ENCODE measurements at places on chromosomes 7 and 10.

GRCh38 chr10:118307220-118307619 is 34.9 kb downstream of the FAM204A start:
- no peak for DNase-seq

- DNase-seq = no peak
Observed at GRCh38 chr7:85748861-85749260, 562.0 kb upstream of the SEMA3D start.

DNA sequence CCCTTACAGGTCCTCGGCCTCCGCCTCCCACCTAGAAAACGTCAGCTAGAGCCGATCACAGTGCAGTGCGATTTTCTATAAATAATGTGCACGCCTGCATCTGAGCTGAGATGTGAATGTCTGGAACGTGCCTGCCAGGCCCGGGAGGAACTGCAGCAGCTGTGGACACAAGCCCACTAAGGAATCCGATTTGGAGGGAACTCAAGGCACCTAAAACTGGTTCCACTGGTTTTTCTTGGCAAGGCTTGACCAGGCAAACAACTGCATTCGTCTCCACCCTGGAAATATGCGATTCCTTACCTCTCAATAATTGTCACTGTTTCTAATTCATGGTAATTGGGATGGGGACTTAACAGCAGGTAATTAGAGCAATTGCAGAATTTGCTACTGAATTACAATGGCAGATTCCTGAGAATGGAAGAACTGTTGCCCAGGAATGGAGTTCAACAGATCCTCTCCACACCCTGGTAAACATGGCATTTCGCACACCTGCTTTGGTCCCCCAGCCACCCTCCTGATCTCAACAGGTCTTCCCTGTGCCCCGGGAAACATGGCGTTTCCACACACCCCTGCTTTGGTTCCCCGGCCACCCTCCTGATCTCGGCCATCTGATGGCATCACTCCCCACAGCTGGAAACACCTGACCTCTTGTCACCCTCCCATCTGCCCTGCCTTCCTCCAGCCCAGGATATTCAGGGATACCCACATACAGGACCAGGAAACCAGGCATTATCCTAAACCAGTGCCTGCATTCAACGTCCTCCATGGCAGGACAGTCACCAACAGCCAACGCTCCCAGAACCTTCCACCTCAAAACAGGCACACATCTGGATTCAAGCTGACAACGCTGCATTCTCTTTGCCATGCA is 76.0 kb downstream of the DIP2C start:
- DNase-seq = no peak

DNA sequence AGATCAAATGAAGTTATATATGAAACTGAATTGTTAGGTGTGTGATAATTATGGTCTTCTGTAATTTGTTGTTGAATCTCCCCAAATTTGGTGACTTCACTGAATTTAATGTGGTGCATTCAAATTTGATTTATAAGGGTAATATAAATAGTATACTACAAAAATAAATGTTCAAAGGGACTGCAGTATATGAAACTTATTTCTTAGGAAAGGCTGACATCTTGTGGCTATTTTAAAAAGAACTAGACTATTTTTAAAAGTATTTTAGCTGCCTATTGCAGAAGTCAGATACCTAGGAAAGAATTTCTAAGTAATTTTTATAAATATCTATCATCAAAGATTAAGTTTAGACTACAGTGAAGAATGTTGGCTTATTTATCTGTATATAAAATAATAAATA is 36.6 kb downstream of the ATRNL1 start:
- DNase-seq = no peak

DNA sequence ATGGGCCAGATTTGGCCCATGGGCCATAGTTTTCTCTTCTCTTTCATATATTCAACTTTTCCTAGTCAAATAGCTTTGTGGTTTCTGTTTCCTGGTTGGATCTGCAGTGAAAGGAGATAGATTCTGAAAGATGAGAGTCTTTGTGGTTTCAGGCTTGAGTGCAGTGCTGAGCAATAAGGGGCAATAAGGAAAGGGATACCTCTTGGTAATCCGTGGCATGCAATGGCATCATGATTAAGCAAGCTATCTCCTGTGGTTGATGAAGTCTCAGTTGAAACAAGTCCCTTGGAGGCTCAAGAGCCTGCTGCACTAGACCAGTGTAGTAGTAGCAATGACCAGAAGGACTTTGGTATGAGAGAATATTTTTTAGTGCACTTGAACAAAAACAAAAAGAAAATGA is 187.7 kb upstream of the CNTNAP2 start:
- DNase-seq = no peak

DNA sequence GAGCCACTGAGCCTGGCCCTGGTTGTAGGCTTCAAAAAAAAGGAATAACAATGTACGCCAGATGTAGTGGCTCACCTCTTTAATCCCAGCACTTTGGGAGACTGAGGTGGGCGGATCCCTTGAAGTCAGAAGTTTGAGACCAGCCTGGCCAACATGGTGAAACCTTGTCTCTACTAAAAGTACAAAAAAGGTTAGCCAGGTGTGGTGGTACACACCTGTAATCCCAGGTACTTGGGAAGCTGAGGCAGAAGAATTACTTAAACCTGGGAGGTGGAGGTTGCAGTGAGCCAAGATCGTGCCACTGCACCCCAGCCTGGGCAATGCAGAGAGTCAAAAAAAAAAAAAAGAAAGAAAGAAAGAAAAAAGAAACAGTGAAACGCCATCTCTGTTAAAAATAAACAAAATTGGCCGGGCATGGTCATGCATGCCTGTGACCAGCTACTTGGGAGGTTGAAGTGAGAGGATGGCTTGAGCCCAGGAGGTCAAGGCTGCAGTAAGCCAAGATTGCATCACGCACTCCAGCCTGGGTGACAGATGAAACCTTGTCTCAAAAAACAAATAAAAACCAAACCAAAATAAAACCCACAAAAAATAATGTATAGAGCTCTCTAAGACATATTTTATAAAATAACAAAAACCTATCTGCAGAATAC is 4.7 kb upstream of the KLHDC10 start:
- no peak for DNase-seq

DNA sequence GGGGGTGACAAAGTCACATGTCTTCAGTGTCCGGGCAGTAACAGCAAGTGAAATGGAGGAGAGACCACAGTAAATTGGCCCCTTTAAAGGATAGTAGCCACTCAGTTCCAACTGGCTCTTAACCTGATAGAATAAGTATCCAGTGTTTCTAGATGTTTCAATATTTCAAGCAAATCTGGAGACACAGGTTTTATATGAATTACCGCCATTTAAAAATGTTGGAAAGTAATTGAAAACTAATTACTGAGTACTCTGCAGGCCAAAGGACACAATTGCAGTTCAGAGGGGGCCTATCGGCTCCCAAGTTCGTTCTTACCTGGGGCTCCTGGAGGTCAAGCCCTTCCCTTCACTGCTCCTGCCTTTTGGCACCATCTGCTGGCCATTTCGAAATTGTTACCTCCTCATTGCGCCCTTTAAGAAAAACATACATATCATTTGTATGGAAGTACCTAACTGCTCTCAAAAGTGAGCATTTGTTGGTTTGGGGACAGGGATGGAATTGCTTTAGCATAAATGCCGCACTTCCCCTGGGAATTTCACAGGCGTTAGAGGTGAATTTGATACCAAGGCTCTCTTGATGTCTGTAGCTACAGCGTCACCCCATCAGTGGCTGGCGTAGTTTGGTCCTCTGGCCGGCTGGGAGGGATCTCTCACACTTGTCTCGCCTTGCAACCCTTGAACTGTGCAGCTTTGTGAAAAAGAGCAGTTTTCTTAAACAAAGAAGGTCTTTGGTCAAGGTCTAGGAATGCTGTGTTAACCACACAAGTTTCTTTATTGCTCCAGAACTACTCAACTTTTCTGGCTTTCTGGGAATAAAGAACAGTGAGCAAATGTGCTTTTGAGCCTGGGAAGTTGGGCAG is 220.0 kb downstream of the ARHGAP21 start:
- DNase-seq = no peak

DNA sequence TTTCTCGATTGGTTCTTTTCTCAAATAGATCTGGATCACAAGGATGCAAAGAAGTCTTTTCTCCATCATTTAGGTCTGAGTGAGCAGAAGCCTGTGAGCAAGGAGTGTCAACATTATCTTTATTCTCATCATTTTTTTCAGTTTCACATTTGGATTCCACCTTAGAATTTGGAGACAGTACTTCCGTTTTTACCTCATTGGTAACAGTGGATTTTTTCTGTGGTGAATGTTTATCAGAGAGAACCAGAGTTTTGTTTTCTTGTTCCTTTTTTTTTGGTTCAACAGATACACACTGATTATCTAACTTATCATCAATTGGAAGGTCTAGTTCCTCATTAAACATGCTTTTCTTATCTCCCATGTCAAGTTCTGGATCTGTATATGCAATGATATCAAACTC is 151.3 kb downstream of the GALNT11 start:
- DNase-seq = no peak

DNA sequence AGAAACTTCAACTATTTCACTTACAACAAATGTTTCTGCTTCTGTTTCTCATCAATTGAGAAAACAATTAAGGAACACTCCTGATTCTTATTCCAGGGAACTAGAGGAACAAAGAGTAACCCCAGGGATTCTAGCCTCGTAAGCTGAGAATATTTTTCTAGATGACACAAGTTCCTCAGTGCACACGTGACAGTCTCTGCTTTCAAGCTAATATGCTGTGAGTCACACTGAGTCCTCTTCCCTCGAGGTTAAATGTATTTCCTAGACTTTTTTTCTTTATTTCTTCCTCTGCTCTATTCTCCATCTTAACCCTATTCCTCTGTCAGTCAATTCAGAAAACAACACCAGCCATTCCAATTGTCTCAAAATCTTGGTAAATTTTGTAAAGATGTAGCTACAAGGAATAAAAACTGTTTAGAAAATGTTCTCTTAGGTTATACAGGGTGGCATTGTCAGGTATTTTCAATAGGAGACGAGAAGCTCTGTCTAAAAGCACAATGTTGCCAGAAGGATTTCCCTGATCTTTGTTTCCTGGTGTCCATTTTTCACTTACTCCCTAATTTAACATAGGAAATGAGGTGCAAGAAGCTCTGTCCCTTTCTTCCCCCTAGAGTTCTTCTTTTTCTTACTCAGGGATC is 5.8 kb upstream of the C1GALT1 start:
- no peak for DNase-seq

DNA sequence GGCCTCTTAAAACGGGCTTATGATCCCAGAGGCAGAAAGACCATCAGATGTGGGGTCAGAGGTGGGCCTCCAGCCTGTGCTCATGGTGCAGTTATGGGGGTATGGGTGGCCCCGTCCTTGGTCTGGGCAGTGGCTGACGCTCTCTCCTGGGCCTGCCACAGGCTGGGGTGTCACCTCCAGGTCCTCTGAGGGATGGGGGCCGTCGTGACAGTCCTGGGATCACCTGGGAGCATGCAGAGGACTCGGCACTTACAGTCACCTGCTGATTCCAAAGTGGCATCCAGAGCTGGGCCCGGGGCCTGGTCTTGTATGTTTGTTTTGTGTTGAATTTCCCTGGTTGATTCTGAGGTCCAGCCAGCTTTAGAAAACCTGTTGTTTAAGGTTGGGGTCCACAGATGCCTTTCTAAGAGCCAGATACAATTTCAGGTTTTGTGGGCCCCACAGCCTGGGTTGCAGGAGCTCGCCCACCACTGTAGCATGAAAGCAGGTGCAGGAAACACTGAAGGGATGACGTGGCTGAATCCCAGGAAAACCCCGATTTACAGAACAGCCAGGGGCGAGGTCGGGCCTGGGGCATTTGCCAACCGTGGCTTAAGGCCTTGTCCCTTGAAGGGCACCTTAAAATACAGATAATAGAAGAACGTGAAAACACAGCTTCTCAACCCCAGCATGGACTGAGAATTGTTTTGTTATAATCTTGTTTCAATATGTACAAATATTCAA is 170.7 kb upstream of the PPP2R2D start:
- no peak for DNase-seq

GRCh38 chr10:1635340-1635739 is 102.0 kb downstream of the ADARB2 start:
- DNase-seq = no peak

- DNase-seq = no peak
Observed at GRCh38 chr7:68604541-68604940, 993.7 kb upstream of the AUTS2 start.

DNA sequence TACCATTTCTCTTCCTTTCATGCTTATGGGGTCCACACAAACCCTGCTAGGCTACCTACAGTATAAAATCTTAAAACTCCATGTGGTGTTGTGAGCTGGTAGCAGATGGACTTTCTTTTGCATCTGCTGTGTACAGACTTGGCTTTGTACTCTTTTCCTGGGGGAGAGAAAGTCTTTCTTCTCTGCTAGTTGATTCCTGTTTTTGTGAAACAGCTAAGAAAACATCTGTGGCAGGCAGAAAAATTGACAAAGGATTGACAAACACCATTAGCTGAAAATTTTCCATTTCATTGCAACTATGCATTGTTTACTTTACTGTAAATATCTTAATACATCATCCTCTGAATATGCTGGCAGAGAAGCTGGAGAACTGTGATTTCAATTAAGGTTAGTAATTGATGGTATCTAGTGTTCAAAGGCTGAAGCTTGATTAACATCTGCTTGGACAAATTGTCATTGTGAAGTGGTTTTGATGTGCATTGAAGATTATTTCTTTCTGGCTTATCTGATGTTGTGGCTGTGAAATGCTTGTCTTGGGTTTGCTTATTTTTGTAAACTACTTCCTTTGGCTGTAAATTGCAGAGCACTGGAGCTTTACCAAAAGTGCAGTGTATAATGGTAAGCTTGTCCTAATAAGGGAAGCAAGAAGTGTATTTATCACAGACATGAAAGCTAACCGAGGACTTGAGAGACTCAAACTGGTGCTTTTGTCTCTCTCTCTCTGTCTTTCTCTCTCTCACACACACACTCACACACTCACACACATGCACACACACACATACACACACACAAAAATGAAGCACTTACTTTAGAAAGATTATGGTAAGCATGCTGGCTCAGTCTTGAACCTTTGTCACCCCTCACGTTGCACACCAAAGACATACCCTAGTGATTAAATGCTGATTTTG is at the start of gene FOXP2:
Gene FOXP2, plus strand, starts transcription at position 660 of the 908 bp plus-strand sequence. CDS start 11,697 bp downstream, outside the sequence.
- DNase-seq = no peak

DNA sequence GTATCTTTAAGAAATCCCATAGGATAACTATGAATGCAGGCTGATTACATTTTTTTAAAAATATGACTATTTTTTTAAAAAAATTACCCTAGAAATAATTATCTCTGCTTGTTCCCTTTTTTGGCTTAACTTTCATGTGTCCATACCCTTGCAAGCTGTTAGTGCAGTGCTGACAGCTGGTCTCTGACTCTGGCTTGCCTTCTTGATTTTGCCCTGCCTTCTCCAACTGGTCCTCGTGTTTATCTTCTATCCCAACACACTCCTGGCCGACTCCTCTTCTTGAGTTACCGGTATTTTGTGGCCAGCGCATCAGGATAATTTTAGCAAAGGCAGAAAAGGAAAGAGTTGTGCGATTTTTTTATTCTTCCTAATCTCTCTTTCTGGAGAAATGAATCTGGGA is 111.7 kb upstream of the STARD3NL start:
- DNase-seq = no peak

DNA sequence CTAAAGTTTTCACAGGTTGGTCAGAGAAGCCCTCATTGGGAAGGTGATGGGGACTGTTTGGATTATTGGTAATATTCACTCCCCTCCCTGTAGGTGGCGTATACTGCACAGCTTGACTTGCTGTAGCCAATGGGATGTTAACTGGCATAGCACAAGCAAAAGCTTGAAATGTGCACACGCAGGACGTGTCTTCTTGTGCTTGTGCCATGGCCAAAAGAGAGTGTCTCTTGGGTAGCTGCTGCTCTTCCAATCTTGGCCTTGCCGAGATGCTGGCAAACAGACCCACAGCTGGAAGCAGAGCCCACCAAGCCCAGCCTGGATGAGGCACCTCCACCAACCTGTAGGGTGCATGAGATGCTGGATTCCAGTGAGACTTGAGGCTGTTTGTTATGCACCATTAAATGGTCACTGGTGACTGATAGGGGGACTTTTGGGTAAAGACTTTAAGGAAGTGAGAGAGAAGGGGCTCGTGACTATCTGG is 266.0 kb downstream of the GRID1 start:
- no peak for DNase-seq

- DNase-seq = no peak
Observed at GRCh38 chr10:95694665-95695064, 938 bp upstream of the TCTN3 start.

Data from stimulated activated CD8-positive, alpha-beta memory T cell treated with anti-CD3 and anti-CD28 coated beads, Interleukin-7, amount 100 ng/mL, for 1 hour (primary cell).